ENCODE measurements at places on chromosomes 2 and 18.

DNA sequence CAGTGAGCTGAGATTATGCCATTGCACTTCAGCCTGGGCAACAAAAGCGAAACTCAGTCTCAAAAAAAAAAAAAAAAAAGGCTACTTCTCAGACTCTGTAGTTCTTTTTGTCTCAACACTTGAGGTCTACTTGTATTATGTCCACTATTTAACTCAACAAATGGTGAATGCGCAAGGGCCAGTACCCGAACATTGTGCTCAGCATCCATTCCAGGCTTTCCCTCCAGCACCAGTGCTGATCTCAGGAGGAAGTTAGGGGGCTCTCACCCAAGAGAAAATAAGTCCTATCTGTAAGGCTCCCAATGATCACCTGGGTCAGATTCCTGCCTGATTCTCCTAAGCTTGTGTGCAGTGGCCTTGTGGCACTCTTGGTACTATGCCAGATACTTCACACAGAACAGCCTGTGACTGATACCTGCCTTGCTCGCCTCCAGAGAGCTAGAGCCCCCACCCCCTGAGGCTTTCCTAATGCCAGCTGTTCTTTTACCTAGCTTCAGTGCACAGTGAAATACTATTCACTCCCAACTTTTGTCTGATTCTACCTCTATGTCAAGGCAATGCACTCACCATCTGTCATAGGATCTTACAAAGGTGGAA is 74.9 kb downstream of the INO80D start:
- DNase-seq, result no peak

DNA sequence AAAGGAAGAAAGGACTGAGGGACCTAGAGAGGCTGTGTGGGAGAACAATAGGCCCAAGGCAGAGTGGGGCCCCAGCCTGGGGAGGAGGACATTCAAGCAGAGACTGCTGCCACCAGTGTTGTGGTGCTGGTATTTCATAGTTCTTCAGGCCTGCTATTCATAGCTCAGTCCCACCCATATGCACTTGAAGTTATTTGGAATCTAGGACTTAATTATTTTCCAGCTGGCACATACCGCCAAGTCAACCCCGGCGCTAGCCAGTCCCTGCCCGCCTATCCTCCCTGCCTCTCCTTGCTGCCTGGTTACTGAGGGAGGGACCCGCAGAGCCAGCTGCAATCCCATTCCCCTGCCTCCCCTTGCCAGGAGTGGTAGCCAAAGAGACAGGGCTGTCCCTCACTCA is 141.2 kb downstream of the CABLES1 start:
- DNase-seq, result no peak

DNA sequence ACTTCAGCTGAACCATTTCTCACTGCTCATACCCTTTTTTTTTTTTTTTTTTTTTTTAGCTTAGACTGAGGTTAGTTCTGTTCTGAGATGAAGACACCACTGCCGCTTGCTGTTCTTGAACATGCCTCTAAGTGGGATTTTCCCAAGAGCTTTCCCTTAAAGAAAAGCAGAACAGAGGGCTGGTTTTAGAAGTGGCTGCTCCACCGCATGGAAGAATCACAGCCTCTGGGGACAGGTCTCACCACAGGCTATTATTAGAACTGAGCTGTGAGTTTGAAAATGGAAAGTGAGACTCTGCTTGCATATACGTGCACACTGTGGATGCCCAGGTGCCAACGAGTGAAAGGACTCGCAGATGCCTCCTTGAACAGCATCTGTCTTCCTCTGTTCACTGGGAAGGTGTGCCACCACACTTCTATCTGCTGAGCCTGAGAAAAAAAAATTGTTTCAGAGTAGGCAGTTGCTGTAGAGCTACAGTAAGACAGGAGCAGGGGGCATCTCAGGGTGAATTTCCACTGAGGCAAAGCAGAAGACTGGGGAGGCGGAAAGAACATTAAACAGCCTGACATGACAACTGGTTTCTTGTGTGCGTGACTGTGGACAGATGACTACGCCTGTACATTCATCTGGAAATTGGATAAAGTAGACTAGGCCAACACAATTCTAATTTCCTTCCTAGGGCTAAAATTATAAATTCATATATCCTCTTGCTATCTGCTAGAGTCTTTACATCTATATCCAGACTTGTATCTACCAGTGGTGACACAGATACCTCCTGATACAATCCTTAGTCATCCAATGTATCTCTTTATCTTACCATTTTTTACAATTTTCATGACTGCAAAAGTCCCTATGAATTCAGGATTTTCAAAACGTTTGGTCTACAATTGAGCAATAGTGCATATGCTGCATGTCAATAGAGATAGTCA is 1045.7 kb upstream of the CELF4 start:
- no peak for DNase-seq

DNA sequence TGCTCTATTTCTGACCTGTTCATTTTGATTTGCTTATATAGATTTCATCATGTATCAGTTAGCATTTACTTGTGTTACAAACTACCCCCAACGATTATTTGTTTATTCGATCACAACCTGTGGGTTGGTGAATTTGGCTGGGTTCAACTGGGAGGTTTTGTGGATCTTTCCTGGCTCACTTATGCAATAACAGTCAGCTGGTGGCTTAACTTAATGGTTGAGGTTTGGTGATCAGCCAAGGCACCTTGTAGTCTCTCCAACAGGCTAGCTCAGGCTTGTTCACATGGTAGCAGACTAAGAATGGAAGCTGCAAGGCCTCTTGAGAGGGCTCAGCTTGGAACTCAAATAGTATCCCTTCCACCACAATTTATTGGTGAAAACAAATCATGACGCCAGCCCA is 5.4 kb upstream of the PUM2 start:
- peak; percentile 96 for DNase-seq

DNA sequence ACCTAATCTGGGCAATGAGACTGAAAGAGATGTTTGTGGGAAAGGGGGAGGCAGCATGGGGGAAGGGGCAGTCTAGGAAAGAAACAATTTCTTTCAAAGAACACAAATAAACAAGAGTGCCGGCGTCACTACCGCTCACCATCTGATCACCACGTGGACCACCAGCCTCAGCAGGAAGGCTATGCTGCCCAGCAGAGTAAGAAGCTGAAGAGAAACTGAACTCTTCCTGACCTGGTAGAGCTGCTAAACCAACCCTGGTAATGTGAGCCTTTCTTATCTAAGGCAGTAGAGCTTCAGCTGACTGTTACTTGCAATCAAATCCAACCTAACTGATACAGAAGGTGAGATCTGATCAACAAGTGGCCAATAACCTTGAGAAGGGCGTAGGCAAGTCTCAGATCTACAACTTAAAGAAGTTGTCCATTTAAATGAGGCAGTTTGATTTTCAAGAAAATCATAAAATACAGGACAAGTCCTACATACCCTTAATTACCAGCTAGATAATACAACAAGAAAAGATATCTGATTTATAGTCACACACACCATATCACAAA is 44.2 kb upstream of the SPTBN1 start:
- DNase-seq, result no peak

GRCh38 chr2:16525265-16525887 is 140.3 kb downstream of the CYRIA start:
- DNase-seq, result no peak

GRCh38 chr2:48346124-48346536 is 183.8 kb upstream of the STON1 start:
- DNase-seq, result no peak

DNA sequence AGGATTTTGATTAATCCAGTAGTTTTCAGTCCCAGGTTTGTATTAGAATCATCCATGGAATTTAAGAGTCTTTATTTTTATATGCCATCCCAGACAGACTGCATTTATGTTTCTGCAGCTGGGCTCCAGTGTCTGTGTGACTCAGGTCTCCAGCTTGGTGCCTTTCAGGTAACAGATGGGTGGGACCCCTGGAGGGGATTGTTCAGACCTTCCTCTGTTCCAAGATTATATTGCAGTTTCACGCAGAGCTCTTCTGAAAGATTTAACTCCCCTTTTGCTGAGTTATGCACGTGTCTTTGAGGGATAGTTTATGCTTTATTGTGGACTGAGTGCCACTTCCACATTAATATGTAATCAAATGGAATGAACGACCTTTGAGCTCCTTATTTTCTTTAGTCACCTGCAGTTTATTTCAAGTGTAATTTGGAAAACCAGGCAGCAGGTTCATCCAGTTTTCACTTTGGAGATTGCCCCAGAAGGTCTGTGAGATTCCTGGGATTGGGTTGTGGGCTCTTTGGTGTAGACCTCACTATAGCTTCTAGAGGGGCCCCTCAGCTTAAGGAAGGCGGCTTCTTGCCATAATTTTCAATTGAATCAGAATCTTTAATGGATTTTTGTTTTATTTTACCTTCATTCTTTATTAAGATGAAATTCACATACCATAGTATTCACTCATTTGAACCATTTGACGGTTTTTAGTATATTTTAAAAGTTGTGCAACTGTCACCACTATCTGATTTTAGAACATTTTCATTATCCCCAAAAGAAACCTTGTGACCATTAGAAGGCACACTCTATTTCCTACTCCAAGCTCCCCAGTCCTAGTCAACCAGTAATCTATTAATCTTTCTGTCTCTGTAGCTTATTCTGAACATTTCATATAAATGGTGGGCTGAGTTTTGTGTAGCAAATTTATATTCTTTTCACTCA is 135.0 kb downstream of the WDSUB1 start:
- no peak for DNase-seq

Measured in epithelial cell of prostate (primary cell).